Mucosa of descending colon (tissue), 3 donors: ENCODE measurements at places on chromosomes 6 and 20. TPM values are rescaled to one million over a fixed set of nuclear protein-coding genes. Genes with fewer than 3 reads are reported as not detected.

SMLR1 gene
- total RNA-seq = not detected

IYD gene
- total RNA-seq = 7.5 TPM

TINAG gene
- total RNA-seq = 25.2 TPM

DNA sequence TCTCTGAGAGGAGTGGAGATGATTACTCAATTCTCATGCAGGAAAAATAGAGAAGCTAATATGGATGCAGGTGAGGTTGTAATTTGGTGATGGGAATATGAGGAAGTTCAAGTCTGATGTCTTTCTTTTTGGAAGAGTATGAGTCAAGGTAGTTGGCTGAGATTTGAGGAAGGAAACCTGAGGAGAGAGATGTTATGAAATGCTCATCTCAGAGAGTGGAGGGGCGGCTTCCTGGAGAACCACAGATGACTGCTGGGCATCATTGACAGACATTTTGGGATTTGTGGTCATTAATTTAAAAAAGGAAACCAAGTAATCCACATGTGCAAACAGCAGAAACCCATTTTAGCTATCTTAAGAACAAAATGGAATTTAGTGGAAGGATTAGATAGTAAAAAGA, 72.5 kb upstream of the UST start:
- no peak for DNase-seq
